Erythroblast (primary cell): ENCODE measurements at places on chromosomes 12 and 14.

GRCh38 chr14:64200170-64200569 lies 94.0 kb downstream of the ESR2 start:
- DNase-seq, result no peak

GRCh38 chr14:38999949-39000348 lies 103.1 kb downstream of the SEC23A start:
- DNase-seq, result no peak

GRCh38 chr14:37181441-37181840 lies 9.0 kb upstream of the SLC25A21 start:
- DNase-seq, result no peak

GRCh38 chr12:9706086-9706685 lies 26.7 kb downstream of the CLECL1 start:
- no peak for DNase-seq

GRCh38 chr12:124566997-124567672 lies at the start of gene NCOR2:
Gene NCOR2, minus strand, starts transcription at chr12:124567612. Its CDS starts 72,361 bp downstream, at chr12:124495251.
- DNase-seq, result peak; percentile 76
